ENCODE measurements at places on chromosomes 5 and 9.
A peak's percentile ranks its signal among the peaks of the same experiment; 100 is the strongest.

DNA sequence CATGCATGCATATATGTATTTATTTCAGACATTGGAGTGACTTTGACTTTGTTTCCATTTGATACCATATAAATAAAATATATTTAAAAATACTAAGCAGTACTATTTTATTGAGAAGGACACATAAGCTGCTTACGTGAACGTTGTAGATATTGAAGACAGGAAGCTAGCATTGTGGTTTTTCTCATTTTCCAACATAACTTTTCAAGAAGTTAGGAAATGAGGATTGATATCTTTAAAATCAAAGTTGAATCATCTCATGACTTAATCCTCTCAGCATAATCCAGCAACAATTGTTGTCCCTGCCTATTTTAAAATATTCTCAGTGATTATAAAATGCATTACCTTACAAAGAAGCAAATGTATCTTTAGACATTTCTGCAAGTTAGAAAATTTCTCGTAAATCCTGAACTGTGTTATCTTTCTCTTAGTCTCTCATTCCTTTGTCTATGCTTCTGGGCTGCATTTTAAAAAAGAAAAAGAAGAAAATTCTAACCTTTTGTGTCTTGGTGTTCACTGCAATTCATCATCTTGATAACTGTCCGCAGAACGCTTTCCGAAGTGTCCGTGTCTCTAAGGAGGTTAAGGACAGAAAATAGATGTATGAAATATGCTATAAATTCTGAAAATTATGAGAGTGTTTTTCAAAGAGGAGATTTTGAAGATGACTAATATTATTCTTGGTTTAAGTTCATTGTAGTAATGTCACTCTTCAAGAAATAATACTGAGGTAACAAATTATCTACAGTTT, 1089.9 kb upstream of the CDH6 start:
- DNase-seq, result no peak

GRCh38 chr5:93274291-93274690, 306.7 kb downstream of the NR2F1-AS1 start:
- DNase-seq, result peak; percentile 45

DNA sequence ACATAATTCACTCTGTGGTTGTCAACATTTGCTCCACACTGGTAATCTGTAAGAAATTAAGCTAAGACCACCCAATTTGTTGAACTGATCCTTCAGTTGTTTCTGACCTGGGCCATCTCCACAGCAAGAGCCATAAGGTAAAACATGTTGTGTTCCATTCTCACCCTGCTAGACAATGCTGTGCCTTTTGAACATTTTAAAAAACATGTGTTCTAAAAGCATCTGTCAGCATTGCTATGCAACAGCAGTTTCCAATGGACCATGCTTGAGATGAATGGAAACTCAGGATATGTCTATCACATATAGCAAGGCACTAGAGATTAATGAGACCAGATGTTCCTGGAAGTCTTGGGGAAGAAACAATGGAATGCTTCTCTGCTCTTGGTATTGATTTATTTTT, 455.1 kb upstream of the RGMB start:
- DNase-seq, result peak; percentile 57

DNA sequence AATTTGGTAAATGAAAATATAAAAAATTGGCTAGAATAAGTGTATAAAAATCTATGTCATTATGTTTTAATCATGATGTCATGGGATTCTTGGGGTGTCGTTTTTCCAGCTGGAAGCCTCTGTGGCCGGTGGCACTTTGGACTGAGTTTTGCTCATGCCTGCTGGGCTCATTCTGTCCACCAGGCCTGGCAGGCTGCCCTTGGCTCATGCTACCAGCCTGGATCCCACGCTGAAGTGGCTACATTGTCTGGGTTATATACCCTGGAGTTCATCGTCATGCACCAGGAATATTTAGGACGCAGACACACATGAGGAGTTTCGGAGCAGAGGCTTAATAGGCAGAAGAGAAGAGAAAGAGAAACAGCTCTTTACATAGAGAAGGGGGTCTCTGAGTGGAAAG, 1913.7 kb upstream of the WWC1 start:
- no peak for DNase-seq

- DNase-seq, result peak; percentile 6
Observed at GRCh38 chr9:118596374-118597015, 772.7 kb downstream of the BRINP1 start.

GRCh38 chr5:107607196-107607595, 63.5 kb downstream of the EFNA5 start:
- DNase-seq, result no peak

DNA sequence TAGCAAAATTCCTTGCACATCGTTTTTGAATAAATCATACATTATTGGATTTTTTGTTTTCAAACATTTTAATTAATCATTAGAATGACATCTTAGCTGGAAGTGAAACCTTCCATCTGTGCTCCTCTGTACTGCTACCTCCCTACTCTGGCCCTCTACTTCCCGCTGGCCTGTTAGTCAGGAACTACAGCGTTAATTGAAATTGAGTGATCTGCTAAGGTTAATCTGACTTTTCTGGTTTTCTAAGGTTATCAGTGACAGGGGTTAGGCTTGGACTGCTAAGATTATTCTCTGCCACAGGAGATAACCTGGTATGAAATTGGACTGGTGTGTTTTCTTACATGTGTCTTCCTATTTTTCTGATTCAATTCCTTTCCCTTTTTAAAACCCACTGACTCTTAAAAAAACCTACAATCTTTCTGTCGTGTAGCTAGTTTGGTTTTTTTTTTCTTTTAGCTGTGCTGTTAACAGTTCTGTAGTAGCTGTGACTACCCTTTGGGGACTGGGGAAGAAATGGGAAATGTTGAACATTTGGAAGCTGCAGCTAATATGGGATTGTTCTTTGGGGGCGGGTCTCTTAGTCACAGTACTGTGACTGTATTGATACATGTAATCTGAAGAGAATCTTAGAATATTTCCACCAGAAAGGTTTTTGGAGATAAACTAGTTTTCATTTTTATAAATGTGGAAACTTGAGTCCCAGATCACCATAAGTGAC, 4.6 kb downstream of the KIF2A start:
- DNase-seq, result no peak

- DNase-seq, result no peak
Observed at GRCh38 chr9:78828521-78828920, 531.6 kb downstream of the PSAT1 start.

- peak; percentile 32 for DNase-seq
Observed at GRCh38 chr9:23686257-23686656, 139.8 kb downstream of the ELAVL2 start.

GRCh38 chr9:107283623-107284616, 841 bp downstream of the RAD23B start:
- peak; percentile 77 for DNase-seq

DNA sequence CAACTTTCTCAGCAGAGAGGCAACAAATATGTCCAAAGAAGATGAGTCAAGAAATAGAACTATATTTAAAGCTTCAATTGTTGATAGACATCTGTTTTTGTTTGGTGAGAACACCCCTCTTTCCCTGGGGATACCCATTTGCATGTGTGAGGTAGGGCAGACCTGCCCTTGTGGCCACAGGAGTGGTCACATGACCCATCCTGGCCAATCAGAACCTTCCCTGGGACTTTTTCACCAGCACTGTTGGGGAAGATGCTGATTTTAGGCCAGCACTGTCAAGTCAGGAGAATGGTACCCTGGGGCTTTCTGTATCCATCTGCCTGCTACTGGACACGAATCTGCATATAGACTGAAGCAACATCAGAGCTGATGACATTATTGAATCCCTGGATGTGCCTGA, 211.2 kb downstream of the CDK5RAP2 start:
- no peak for DNase-seq

DNA sequence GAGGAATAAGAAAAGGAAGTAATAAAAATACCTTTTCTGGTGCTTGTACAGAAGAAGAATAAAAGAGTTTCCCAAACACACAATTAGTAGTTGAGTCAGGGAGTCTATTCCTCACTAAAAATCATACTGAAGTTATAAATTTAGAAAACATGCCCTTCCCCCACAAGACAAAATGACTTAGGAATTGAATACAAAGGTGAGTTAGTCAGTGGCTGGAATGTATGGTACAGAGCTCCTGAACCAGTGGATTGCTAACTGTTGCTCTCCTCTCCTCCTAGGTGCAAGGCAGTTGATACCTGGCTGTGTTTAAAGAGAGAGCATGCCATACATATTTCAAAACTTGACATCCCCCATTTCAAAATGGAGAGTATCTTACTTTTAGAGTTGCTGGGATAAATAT, 1.9 kb downstream of the GDA start:
- DNase-seq, result no peak

GRCh38 chr5:139601429-139601828, 40.3 kb downstream of the UBE2D2 start:
- no peak for DNase-seq

- DNase-seq, result peak; percentile 70
Observed at GRCh38 chr5:150516011-150516410, 8.1 kb downstream of the NDST1 start.

- peak; percentile 94 for DNase-seq
Observed at GRCh38 chr5:142548739-142549275, 137.1 kb downstream of the FGF1 start.

GRCh38 chr9:131420980-131421624, 27.2 kb downstream of the PRRC2B start:
- peak; percentile 23 for DNase-seq

GRCh38 chr9:3758816-3759576, 233.2 kb upstream of the RFX3 start:
- peak; percentile 28 for DNase-seq

DNA sequence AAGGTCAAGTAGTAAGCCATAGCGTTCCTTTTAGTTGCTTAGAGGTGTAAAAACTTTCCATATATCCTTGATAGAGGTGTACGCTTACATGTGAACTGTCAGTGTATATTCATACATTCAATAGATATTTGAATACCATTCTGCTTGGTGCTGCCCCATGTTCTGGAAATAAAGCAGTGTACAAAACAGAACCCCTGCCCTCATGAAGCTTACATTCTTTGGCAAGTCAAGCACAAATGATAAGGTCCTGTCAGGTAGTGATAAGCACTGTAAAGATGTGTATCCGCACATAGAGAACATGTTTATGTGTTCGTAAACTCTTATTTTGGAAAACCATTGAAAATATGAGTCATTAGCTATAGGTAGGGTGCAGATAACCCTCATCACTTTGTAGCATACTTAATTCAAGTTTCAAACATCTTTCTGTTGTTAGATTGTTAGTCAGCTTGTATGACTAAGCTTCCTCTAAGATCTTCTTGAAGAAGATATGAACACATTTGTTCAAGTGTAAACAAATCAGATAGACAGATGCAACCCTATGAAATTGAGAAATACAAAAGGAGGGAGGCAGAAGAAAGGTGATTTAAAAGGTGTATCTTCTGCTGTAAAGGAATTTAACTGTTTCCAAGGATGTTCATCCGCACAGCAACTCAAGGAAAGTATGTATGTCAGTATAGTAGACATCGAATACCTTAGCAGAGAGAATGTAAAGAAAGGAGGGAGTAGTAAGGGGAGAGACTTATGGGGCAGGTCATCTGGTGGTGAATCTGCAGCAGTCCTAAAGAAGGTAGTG, 1.6 kb downstream of the GTF3C4 start:
- no peak for DNase-seq

DNA sequence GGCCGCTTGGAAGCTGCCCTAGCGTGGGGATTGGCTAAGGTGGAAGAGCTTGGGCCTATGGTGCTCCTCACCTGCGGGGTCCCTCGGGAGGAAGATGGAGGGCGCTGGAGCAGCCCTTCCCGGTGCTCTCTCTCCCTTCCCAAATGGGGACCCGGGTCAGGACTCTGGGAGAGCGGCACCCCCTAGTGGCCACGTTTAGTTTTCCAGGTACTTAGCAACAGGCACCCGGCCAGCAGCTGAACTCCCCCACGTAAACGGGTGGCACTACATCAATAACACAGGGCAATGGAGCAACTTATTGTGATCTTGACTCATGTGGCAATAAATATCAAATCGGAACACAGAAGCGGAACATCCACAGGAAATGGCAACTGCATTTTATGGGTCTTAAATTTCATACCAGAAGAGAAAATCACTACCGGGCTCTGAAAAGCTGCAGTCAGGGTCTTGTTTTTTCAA, 316.6 kb downstream of the AGTPBP1 start:
- DNase-seq, result peak; percentile 57

DNA sequence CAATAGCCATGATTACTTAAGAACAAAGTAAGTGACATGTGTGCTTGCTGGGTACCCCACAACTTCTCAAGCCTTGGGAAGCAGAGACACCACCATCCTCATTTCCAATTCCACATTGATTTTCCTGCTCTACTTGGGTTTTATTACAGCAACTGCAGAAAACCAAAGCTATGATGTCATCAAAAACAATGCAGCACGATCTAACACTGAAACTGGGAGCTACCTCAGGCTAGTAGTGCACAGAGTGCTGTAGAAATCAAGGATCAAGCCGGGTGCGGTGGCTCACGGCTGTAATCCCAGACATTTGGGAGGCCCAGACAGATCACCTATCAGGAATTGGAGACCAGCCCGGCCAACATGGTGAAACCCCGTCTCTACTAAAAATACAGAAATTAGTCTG, 174.4 kb upstream of the MSX2 start:
- no peak for DNase-seq

DNA sequence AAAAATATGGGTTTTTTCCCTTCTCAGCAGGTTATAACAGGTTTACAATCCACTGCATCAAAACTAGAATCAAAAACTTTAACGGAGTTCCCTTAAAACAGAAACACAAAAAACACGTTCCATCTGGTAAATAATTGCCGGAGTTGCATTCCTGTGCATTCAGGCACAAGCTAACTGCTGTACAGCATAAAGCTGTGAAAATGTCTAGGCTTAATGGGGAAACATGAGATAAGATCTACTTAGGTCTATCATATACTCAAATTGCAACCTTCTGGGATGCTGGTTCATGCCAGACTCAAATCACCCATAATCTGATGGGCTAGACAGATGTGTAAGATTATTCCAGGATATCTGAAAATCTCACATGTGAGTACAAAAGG, 265.3 kb downstream of the DOCK8 start:
- DNase-seq, result no peak

- DNase-seq, result no peak
Observed at GRCh38 chr5:176787676-176788075, 22.7 kb upstream of the UNC5A start.

DNA sequence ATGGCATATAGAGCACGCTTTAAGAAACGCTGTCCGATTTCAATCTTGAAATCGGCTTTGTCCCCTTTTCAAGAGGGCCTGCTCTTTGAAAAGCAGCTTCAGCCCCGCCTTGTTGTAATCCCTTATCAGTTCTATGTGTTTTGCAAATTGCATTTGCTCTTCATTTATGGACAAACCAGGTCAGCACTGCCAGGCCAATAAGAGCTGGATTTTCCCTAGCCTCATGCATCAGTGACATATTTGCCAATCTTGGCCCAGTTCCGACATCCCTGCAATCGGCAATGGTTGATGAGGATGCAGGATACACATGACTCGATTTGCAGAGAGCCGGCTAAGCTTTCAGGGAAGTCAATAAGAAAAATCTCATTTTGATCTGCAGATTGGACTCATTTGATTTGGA, 529.1 kb upstream of the CLINT1 start:
- DNase-seq, result no peak

- peak; percentile 11 for DNase-seq
Observed at GRCh38 chr9:83598487-83598886, 24.5 kb upstream of the IDNK start.

- no peak for DNase-seq
Observed at GRCh38 chr5:141717043-141717442, 35.0 kb upstream of the ARAP3 start.

GRCh38 chr9:72786948-72787347, 165.9 kb downstream of the ALDH1A1 start:
- DNase-seq, result no peak

Measured in fibroblast of skin of right quadriceps (primary cell).